ENCODE measurements at places on chromosomes 4 and X. TPM values are rescaled to one million over a fixed set of nuclear protein-coding genes. Genes with fewer than 3 reads are reported as not detected.

- no peak overlapping the region for H3K4me3 ChIP-seq
- no peaks in the 10 kb centered on the region for H3K4me1 ChIP-seq
- H3K27ac ChIP-seq, result no peak overlapping the region
Measured at GRCh38 chr4:180189666-180190065, 2053.5 kb upstream of the TENM3 start.

GRCh38 chr4:86442881-86443280 lies 83.0 kb upstream of the MAPK10 start:
- H3K27me3 ChIP-seq, result no peaks in the 10 kb centered on the region
- H3K36me3 ChIP-seq, result no peaks in the 10 kb centered on the region
- no peaks in the 10 kb centered on the region for H3K4me1 ChIP-seq
- H3K27ac ChIP-seq, result no peak overlapping the region

DNA sequence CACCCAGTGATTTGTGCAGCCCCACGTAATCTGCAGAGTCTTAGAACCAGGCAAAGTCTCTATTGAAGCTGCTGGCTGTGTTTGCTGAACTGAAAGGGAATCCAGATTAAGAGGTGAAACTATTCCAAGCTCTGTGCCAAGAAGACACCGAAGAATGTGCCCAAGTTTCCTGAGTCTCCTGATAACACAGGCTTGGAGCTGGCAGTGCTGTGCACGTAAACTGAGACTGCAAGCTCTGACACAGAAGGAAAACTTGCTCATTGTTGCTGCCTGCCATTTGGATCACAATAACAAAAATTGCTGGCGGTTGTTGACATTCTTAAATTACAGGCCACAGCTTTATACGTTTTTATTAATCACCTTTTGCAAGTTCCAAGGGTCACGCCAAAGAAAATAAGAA lies 60.2 kb upstream of the VCX3B start:
- DNase-seq, result peak; percentile 39
- H3K27me3 ChIP-seq, result no peaks in the 10 kb centered on the region
- H3K36me3 ChIP-seq, result no peaks in the 10 kb centered on the region

DNA sequence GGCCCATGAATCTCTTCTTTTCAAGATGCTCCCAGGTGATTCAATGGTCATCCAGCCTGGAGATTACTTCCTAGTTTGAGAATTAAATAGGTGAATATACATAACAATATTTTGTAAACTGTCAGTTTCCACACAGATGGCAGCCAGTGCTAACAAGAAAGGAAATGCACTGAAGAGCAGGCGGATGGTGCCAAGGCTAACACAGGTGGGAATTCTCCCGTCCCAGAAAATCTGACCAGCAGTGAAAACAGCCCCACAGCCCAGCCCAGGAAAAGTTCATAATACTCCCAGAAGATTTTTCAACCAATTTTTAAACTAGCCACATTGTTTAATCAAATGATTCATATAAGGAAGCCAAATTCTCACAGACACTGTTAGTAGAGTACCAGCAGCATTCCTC lies 387.2 kb upstream of the GATB start:
- no peaks in the 10 kb centered on the region for H3K27me3 ChIP-seq
- no peaks in the 10 kb centered on the region for H3K4me1 ChIP-seq
- no peak overlapping the region for H3K27ac ChIP-seq
- DNase-seq, result no peak
- no peak overlapping the region for H3K4me3 ChIP-seq

- H3K27me3 ChIP-seq, result peaks cover 16% of the 10 kb centered on the region
- peaks cover 30% of the 10 kb centered on the region for H3K4me1 ChIP-seq
- DNase-seq, result peak; percentile 93
- H3K36me3 ChIP-seq, result no peaks in the 10 kb centered on the region
- peak within 1 kb of the TSS; percentile 63 for H3K4me3 ChIP-seq
- H3K27ac ChIP-seq, result peak within 1 kb of the TSS; percentile 85
Measured at GRCh38 chr4:174522183-174523024, at the start of gene HPGD. HPGD (minus strand) TSS chr4:174522488; CDS start chr4:174522451, 37 bp downstream.

GRCh38 chr4:77652237-77652897 lies 46.7 kb downstream of the CXCL13 start:
- H3K27me3 ChIP-seq, result no peaks in the 10 kb centered on the region
- no peak for DNase-seq
- no peaks in the 10 kb centered on the region for H3K4me1 ChIP-seq
- no peak overlapping the region for H3K27ac ChIP-seq
- no peaks in the 10 kb centered on the region for H3K36me3 ChIP-seq
- H3K4me3 ChIP-seq, result no peak overlapping the region

DNA sequence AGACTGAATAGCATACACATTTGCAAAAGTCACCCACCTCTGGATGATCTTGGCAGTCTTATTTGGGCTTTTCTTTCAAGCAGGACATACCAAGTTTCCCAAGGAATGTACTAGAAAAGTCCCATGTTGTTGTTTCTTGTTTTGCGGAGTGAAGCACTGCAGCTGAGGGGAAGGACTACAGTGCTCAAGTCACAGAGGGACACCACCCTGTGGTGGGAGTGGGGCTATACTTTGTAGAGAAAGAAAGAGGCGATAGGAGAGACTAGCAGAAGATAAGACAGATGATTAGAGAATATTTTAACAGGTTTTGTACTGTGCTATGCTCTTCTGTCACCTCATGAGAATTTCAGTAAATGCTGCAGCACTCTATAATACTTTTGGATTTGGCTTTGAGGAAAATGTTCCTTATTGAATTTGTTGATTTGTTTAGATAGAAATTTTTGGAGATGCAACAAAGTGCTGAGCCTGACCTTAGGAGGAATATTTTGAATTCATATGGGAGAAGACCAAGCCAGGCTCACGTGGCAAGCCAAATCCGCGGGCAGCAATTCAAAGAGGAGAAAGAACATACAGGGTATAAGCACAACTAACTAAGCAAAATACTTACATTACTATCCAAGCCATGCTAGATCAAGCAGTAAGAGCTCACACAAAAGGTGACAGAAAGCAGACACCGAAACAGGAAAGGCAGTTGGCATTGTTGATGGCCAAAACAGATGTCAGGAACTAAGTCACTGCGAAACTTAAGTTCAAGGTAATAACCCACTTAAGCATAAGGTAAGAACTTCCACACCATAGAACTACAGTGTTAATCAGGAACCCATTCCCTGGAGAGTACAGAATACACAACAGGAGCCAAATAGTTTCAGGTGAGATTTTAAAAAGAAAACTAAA lies 280.3 kb upstream of the INTU start:
- no peak for DNase-seq
- no peaks in the 10 kb centered on the region for H3K4me1 ChIP-seq
- no peak overlapping the region for H3K27ac ChIP-seq
- H3K36me3 ChIP-seq, result no peaks in the 10 kb centered on the region
- no peaks in the 10 kb centered on the region for H3K27me3 ChIP-seq

GRCh38 chr4:121057466-121057922 lies 14.8 kb downstream of the NDNF start:
- no peaks in the 10 kb centered on the region for H3K4me1 ChIP-seq
- H3K27ac ChIP-seq, result no peak overlapping the region
- H3K27me3 ChIP-seq, result no peaks in the 10 kb centered on the region
- no peak overlapping the region for H3K4me3 ChIP-seq

DNA sequence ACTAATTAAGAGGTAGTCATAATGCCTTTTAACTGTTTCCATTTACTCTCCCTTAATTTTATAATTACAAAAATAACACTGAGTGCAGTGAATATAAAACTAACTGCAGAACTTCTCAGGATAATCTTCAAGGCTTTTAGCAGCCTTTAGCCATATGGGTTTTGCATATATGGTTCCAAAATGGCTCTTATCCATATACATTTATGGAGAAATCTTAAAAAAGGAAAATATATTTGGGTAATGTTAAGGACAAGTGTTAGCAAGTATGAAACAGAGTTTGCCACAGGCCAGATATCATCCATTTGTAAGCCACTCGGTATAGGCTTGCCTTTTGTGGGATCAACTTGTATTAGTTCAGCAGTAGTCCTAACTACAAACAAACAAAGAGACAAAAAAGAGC lies 423.4 kb downstream of the PDHA2 start:
- H3K4me1 ChIP-seq, result no peaks in the 10 kb centered on the region
- DNase-seq, result no peak
- H3K36me3 ChIP-seq, result no peaks in the 10 kb centered on the region
- H3K4me3 ChIP-seq, result no peak overlapping the region
- H3K27ac ChIP-seq, result no peak overlapping the region
- no peaks in the 10 kb centered on the region for H3K27me3 ChIP-seq

- H3K27me3 ChIP-seq, result no peaks in the 10 kb centered on the region
- no peak overlapping the region for H3K4me3 ChIP-seq
- H3K4me1 ChIP-seq, result no peaks in the 10 kb centered on the region
- DNase-seq, result no peak
Measured at GRCh38 chr4:106095408-106095807, 200.1 kb downstream of the NPNT start.

DNA sequence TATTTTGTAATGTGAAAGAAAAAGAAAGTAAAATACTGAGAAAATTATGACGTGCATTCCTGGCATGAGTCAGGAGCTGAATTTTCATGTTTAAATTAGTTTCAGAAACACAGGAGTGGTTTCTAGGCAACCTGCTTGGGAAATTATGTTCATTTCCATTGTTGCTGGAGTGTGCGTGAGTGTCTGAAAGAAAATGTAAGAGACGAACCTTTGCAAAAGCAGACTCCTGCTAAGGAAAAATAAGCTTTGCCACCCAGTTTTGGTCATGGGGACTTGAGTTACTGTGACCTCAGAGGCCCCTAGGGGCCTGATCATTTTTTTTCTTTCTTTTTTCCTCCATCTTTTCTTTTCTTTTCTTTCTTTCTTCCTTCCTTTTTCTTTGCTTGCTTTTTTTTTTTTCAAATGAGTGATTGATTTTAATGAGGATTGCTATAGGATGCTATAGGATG lies 18.8 kb upstream of the CHRNA9 start:
- H3K4me3 ChIP-seq, result no peak overlapping the region
- no peaks in the 10 kb centered on the region for H3K27me3 ChIP-seq
- peaks cover 12% of the 10 kb centered on the region for H3K4me1 ChIP-seq

GRCh38 chr4:70678383-70678999 lies 9.8 kb upstream of the UTP3 start:
- no peaks in the 10 kb centered on the region for H3K36me3 ChIP-seq
- DNase-seq, result no peak
- H3K27ac ChIP-seq, result no peak overlapping the region

DNA sequence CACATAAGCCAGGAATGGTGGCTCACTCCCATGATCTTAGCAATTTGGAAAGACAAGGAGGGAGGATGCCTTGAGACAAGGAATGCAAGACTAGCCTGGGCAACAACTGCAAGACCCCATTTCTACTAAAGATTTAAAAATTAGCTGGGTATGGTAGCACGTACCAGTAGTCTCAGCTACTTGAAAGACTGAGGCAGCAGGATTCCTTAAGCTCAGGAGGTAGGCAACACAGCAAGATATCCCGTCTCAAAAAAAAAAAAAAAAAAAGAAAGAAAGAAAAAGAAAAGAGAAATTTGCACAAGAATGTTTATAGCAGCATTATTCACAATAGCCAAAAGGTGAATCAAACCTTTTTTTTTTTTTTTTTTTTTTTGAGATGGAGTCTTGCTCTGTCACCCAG lies 29.7 kb downstream of the PDS5A start:
- H3K4me3 ChIP-seq, result no peak overlapping the region
- H3K4me1 ChIP-seq, result peaks cover 30% of the 10 kb centered on the region
- H3K27me3 ChIP-seq, result no peaks in the 10 kb centered on the region
- no peak overlapping the region for H3K27ac ChIP-seq
- no peak for DNase-seq
- no peaks in the 10 kb centered on the region for H3K36me3 ChIP-seq

DNA sequence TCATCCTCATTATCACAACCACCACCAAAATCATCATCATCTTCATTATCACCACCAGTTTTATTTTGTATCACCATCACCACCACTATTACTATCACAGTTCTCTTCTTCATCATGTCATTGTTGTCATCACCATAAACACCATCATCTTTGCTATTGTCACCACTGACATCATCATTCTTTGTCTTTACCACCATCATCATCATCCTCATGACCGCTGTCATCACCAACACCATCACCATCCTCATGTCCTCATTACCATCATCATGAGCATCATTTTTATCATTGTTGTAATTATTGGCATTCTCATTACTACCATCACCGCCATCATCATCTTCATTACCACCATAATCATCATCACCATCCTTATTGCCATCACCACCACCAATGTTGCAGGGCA lies 31.4 kb downstream of the EVC start:
- H3K36me3 ChIP-seq, result peaks cover 39% of the 10 kb centered on the region
- no peak overlapping the region for H3K4me3 ChIP-seq
- H3K27me3 ChIP-seq, result no peaks in the 10 kb centered on the region
- no peaks in the 10 kb centered on the region for H3K4me1 ChIP-seq
- no peak for DNase-seq

DNA sequence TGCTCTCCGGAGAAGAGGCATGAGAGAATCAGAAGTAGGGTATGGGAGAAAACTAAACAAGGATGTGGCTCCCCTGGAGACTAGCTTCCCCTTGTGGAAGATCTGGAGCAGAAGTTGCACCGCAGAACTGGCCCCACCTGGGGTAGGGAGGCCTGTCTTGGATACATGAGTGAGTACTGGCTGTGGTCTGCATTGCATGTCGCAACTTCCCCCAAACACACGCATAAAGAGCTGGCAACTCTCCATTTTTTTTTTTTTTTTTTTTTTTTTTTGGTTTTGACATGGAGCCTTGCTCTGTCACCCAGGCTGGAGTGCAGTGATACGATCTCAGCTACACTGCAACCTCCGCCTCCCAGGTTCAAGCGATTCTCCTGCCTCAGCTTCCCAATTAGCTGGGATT lies 119.9 kb downstream of the EGF start:
- H3K4me1 ChIP-seq, result no peaks in the 10 kb centered on the region
- no peak overlapping the region for H3K27ac ChIP-seq
- no peaks in the 10 kb centered on the region for H3K36me3 ChIP-seq
- H3K4me3 ChIP-seq, result no peak overlapping the region

DNA sequence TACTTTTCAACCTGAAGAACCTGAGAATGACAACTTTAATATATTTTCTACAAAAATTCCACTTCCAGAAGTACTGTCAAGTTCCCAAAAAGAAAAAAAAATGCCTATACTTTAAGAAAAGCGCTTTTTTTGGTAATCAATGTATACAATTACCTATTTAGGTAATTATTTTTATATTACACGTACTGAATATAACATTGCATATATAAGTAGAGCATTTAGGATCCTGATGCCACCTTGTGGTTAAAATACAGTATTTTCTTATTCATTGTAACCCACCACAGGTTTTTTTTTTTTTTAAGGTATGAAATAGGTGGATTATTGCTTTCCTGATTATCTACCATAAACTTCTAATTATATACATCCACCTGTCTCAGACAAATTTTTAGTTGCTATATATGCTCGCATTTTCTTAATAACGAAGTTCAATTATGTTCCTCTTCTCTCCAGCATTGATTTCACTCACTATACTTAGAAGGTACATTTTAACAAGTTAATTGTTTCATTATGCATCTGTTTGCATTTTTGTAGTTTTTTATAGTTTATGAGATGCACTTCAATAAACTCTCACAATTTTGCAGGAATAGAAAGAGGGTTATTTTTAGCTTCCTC lies 5.2 kb downstream of the MAP9 start:
- H3K36me3 ChIP-seq, result peaks cover 10% of the 10 kb centered on the region
- no peaks in the 10 kb centered on the region for H3K27me3 ChIP-seq
- H3K4me1 ChIP-seq, result peaks cover 10% of the 10 kb centered on the region
- H3K27ac ChIP-seq, result no peak overlapping the region
- H3K4me3 ChIP-seq, result no peak overlapping the region

GRCh38 chrX:334971-335757 lies 16.6 kb upstream of the GTPBP6 start:
- H3K36me3 ChIP-seq, result peaks cover 41% of the 10 kb centered on the region
- no peak overlapping the region for H3K4me3 ChIP-seq
- peaks cover 22% of the 10 kb centered on the region for H3K27me3 ChIP-seq
- no peak overlapping the region for H3K27ac ChIP-seq
- no peak for DNase-seq

Gene SSX2B
- total RNA-seq, result not detected

Gene AKAP4
- not detected for total RNA-seq

Gene PRSS48
- not detected for total RNA-seq

Gene PAK3
- total RNA-seq, result 0.29 TPM

Gene TSPAN6
- total RNA-seq, result 21.9 TPM

Gene HTT-AS
- not detected for total RNA-seq

Gene SLC2A9
- total RNA-seq, result 2.3 TPM

Gene RTL5
- total RNA-seq, result 2.9 TPM

Gene NLGN4X
- total RNA-seq, result 9.0 TPM
